ENCODE measurements at places on chromosomes 1 and 21. TPM values are rescaled to one million over a fixed set of nuclear protein-coding genes. Genes with fewer than 3 reads are reported as not detected.

- DNase-seq: no peak
- H3K27me3 ChIP-seq: no peaks in the 10 kb centered on the region
These were observed 18.4 kb upstream of the LY9 start for GRCh38 chr1:160777486-160778089.

DNA sequence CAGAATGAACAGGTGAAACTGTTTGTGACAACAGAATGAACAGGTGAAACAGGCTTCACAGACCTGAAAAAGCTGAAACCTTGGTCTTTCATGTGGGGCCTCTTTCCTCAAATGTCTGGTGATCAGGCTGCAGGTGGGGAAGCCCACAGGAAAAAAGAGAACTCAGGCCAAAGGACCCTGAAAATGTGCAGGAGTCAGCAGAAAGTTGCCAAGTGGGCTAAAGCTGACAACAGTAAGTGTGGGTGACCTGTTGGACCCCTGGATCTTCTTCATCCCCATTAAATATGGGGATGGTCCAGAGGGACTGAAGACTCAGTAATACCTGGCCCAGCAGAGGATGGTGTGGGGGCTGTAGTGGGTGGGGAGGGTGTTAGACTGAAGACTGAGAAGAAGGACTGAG lies 9.1 kb upstream of the CHIT1 start:
- no peak overlapping the region for H3K4me3 ChIP-seq
- H3K27me3 ChIP-seq: peaks cover 13% of the 10 kb centered on the region
- no peaks in the 10 kb centered on the region for H3K36me3 ChIP-seq
- H3K4me1 ChIP-seq: no peaks in the 10 kb centered on the region
- no peak for DNase-seq

GRCh38 chr1:36384542-36385409 lies 948 bp downstream of the STK40 start:
- no peak for DNase-seq
- no peaks in the 10 kb centered on the region for H3K36me3 ChIP-seq
- peaks cover 28% of the 10 kb centered on the region for H3K4me1 ChIP-seq
- H3K27me3 ChIP-seq: no peaks in the 10 kb centered on the region
- peak overlapping the region; percentile 85 for H3K27ac ChIP-seq

ARTN gene
- total RNA-seq: 1.2 TPM

GRCh38 chr1:95652423-95652965 lies 418.5 kb downstream of the RWDD3 start:
- no peaks in the 10 kb centered on the region for H3K36me3 ChIP-seq
- DNase-seq: no peak
- H3K27ac ChIP-seq: no peak overlapping the region
- H3K4me3 ChIP-seq: no peak overlapping the region

- H3K4me3 ChIP-seq: no peak overlapping the region
- H3K36me3 ChIP-seq: no peaks in the 10 kb centered on the region
- no peaks in the 10 kb centered on the region for H3K27me3 ChIP-seq
- peaks cover 12% of the 10 kb centered on the region for H3K4me1 ChIP-seq
- H3K27ac ChIP-seq: no peak overlapping the region
These were observed 41.7 kb downstream of the FASLG start for GRCh38 chr1:172700556-172700955.

DNA sequence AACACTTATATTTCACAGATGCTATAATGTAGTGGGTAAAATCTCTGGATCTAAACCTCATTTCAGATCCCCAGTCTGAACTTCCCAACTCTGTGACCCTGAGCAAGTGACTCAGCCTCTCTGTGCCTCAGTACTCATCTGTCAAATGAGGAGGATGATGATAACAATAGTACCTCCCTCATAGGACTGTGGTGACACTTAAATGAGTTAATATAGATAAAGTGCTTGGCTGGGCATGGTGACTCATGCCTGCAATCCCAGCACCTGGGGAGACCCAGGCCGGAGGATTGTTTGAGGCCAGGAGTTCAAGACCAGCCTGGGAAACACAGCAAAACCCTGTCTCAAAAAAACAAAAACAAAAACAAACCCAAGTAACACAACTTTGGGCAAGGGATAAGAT lies 4.7 kb upstream of the ECE1 start:
- H3K4me3 ChIP-seq: no peak overlapping the region
- peaks cover 27% of the 10 kb centered on the region for H3K4me1 ChIP-seq
- no peaks in the 10 kb centered on the region for H3K36me3 ChIP-seq
- H3K27me3 ChIP-seq: no peaks in the 10 kb centered on the region

GRCh38 chr21:33014331-33014730 lies 11.4 kb upstream of the OLIG2 start:
- peaks cover 42% of the 10 kb centered on the region for H3K27me3 ChIP-seq
- no peak for DNase-seq
- H3K36me3 ChIP-seq: no peaks in the 10 kb centered on the region
- H3K4me1 ChIP-seq: no peaks in the 10 kb centered on the region

GRCh38 chr21:45359451-45360217 lies 45.3 kb upstream of the COL18A1 start:
- no peaks in the 10 kb centered on the region for H3K27me3 ChIP-seq
- no peak overlapping the region for H3K4me3 ChIP-seq
- peaks cover 12% of the 10 kb centered on the region for H3K4me1 ChIP-seq

LYPD8 gene
- total RNA-seq: not detected

GRCh38 chr1:236027104-236027503 lies 37.8 kb downstream of the NID1 start:
- peaks cover 22% of the 10 kb centered on the region for H3K36me3 ChIP-seq
- no peak for DNase-seq
- no peak overlapping the region for H3K4me3 ChIP-seq

GNG4 gene
- total RNA-seq: 3.8 TPM

GRCh38 chr1:3530086-3530925 lies 75.8 kb downstream of the ARHGEF16 start:
- H3K4me1 ChIP-seq: peaks cover 11% of the 10 kb centered on the region
- H3K27me3 ChIP-seq: no peaks in the 10 kb centered on the region
- no peaks in the 10 kb centered on the region for H3K36me3 ChIP-seq
- no peak for DNase-seq
- H3K27ac ChIP-seq: peak overlapping the region; percentile 2

- DNase-seq: no peak
- no peaks in the 10 kb centered on the region for H3K27me3 ChIP-seq
- no peaks in the 10 kb centered on the region for H3K36me3 ChIP-seq
These were observed 172.6 kb downstream of the PTPRC start for GRCh38 chr1:198811449-198811848.

DNA sequence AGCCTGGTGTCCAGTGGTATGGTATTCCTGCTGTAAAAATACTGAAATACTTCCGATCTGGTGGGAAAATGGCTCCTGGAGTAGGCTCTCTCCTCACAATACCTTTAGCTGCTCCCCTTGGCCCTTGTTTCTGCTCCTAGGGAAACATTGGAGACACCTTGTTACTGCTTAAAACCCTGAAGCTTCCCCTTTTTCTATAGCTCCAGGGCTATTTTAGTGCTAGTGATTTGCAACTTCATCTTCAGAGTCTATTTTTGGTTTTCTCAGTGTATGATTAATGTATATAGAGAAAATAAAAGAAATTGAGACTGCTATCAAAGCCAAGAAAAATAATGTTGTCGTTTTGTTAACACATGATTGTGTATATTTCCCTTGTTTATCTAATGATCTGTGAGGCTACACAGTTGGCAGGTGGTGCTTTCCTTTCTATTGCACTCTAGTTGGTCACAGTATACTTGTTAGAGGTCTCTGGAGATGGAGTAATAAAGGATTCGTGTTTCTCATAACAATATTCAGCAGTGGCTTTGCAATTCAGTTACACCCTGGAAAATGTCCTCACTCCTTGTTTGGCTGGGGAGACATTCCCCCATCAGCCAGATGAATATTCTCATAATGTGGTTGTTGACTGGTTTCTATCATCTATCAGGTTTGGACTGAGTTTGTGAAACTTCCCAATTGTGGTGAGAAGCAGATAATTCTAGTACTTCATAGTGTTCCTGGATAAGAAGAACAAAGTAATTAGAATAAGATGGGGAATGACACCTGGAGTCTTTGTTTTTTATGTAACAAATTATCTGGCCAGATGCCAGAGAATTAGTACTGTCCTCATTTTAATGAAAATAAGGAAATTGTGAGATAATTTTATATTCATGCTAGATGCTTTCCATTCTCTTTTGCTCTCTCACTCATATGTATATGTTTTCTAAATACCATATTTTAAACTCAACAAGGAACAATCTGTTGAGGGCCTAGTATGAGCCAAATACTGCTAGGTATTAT lies 44.8 kb upstream of the CACYBP start:
- peaks cover 6% of the 10 kb centered on the region for H3K27me3 ChIP-seq
- no peak overlapping the region for H3K4me3 ChIP-seq
- H3K4me1 ChIP-seq: no peaks in the 10 kb centered on the region
- H3K36me3 ChIP-seq: no peaks in the 10 kb centered on the region

DNA sequence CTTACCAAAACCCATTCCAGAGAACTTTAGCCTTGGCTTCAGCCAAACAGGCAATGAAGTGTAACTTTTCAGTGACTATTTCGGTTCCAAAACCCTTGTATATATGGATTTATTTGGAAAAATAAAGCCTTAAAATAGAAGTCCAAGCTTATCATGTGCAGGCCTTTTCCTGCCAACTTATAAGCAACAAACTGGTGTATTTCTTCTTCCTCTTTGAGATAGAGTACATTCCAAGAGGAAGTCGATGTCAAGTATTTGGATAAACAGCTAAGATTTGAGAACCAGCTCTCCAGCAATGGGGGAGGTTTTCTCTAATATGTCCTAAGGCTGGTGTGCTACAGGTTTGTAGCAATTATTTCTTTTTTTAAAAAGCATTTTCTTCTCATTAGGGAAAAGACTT lies 407.8 kb downstream of the DUSP10 start:
- DNase-seq: no peak
- H3K36me3 ChIP-seq: no peaks in the 10 kb centered on the region
- no peak overlapping the region for H3K27ac ChIP-seq
- H3K27me3 ChIP-seq: no peaks in the 10 kb centered on the region
- peaks cover 16% of the 10 kb centered on the region for H3K4me1 ChIP-seq

TTLL7 gene
- 28.7 TPM for total RNA-seq

- peak overlapping the region; percentile 72 for H3K4me3 ChIP-seq
- H3K4me1 ChIP-seq: peaks cover 55% of the 10 kb centered on the region
- no peaks in the 10 kb centered on the region for H3K36me3 ChIP-seq
- no peak for DNase-seq
- H3K27me3 ChIP-seq: no peaks in the 10 kb centered on the region
- no peak overlapping the region for H3K27ac ChIP-seq
These were observed 2.0 kb downstream of the AHDC1 start for GRCh38 chr1:27601771-27602461.

PRAMEF2 gene
- 0.17 TPM for total RNA-seq

- H3K27me3 ChIP-seq: no peaks in the 10 kb centered on the region
- H3K36me3 ChIP-seq: no peaks in the 10 kb centered on the region
- DNase-seq: peak; percentile 98
- H3K4me1 ChIP-seq: peaks cover 34% of the 10 kb centered on the region
- H3K4me3 ChIP-seq: no peak overlapping the region
These were observed 37.2 kb downstream of the ALG14 start for GRCh38 chr1:95035536-95035935.

GRHL3 gene
- total RNA-seq: 2.6 TPM
